ENCODE measurements at places on chromosomes 3 and 15.

DNA sequence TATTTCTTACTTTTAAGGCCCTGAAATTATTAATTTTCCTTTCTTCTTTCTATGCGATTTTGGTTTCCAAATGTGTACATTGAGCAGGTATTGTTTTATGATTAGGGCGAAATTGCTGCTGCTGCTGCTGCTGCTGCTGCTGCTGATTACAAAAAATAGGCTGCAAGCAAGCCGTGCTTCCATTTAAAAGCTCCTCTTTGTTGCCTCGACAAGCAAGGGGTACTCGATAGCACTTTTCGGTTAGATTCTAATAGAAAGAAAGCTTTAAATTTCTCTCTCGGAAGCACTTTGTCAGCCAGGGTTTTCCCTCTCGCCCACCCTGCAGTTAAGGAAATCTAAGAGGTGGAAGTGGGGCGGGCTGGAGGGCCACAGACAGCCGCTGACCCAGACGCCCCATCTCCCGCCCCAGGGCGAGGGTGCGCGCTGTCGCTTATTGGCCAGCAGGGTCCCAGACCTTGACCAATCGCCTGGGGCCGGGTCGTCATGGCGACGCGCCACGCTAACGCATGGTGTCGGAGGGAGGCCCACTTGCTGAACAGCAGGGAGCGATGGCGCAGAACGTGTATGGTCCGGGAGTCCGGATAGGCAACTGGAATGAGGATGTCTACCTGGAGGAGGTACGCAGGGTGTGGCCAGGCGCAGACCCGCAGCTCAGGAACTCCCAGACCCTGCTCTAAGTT is at the start of gene CFAP161:
TSS of gene CFAP161 (plus strand) at position 489 of the 680 bp plus-strand sequence. CDS start at position 549, 60 bp downstream.
- DNase-seq, result peak; percentile 26

DNA sequence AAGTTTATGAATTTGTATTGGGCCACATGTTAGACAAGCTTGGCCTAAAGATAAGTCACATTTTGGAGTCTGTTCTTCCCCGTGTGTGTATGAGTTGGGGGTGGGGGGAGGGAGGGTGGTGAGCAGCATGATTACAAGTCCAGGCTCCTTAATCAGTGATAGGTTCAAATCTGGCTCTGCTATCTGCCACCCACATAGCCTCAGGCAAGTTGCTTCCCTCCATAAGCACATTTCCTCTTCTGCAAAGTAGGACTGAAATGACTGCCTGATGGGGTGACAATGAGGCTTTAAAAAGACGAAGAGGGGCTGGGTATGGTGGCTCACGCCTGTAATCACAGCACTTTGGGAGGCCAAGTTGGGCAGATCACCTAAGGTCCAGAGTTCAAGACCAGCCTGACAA is 1.1 kb upstream of the SPATA12 start:
- no peak for DNase-seq

- DNase-seq, result no peak
These were observed 12.6 kb upstream of the IGF2BP2 start for GRCh38 chr3:185837414-185837813.

DNA sequence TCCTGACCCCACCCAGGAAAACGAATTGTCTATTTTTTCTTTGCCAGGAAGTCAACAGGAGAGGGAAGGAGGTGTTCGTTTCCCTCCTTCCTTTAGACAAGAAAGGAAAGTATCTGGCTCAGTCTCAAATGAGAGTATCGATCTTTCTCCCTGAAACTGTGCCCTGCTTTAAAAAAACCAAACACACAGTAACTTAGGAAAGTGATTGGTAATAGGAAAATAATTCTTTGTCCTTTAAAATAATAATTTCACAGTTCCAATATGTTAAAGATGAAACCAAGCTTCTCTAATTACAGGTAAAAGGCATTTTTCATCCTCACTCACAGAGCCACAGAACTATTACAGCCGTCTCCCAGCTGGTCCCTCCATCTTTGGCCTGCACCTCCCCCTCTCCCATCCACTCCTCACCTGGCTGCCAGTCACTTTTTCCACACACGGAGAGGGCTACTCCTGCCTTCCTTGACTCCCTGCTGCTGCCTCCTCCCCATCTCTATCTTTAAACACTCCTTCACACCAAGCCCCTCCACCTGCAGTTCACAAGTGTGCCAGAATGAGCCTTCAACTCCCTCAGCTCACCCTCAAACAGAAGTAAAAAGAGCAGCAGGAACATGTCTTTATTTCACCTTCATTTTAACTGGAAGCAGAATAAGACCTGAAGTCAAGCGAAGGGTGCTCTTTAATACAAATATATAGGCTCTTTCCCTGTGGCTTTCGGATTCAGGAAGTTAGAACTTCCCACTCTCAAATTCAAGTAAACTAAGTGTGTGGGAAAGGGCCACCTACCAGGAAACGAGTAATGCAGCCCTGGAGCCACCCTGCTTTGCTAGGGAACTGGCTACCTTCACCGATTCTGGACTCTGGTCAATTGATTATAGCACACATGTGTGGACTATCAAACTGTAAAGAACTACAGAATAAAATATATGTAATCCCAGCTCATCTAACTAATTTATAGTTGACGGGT is 116.4 kb downstream of the SENP2 start:
- DNase-seq, result no peak
